ENCODE measurements at places on chromosomes 16 and 17.

DNA sequence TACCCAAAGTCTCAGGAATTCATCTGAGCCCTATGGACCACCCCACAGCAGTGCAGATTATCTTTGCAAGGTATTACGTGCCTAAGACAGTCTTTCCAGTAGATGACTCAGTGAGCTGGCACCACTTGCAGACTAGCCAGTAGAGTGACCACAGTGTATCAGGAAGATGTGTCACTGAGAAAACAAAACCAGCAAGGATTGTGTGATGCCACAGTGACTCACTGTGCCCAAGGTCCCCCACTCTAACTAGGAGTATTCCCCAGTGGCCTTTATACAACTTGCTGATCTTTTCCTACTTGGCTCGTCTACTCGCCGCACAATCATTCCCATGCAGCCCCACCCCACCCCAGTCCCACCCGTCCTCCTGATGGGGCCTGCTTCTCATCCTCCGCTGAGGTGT is 26.8 kb upstream of the PRKCA start:
- no peak for DNase-seq

DNA sequence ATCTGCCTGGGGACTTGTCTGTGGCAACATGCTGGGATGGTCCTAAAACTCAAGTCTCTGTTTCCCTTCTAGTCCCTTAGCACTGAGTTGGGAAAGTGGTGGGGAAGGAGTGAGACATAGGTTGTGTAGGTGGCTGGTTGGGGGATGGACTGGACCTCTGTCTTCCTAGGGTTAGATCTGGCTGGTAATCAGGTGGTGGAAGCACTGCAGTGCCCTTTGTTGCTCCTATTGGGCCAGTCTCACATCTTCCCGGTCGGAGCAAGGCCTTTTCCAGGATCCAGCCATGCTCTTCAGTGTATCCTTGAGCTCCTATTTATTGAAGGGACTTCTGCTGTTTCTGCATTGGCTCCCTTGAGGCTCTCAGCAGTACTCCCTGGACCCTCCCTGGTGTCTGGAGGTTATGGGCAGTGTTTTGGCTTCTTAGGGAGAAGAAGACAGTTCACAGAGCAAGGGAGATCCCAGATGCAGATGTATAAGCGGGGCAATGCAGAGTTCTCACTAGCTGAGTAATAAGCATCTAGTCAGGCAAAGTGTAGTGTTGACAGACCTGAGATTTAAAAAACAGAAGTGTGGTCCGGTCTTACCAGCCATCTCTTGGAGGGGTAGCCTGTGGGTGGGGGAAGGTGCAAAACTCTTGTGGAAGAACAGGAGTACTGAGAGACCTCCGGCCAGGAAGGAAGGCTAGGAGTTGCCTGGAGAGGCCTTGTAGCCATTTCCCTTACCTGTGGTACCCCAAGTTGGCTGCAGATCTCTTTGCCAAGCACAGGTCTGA is 1.3 kb upstream of the NUTF2 start:
- DNase-seq, result no peak

- DNase-seq, result no peak
Observed at GRCh38 chr17:82974136-82974952, 105.1 kb upstream of the METRNL start.

DNA sequence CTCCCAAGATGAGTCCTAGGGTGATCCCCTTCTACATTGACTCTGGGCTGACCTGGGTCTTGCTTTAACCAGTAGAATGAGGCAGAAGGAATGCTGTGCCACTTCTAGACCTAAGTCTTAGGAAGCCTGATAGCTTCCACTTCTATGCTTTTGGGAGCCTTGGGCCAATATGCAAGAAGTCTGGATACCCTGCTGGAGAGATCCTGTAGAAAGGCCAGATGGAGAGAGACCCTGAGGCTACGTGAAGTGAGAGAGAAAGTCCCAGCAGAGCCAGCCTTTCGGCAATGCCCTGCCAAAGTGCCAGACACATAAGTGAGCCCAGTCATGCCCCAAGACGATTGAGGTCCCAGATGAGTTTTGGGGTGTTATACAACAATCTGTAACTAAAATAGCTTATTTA is 1.7 kb downstream of the KRT222 start:
- DNase-seq, result no peak
